ENCODE measurements at places on chromosomes 2 and 18.

- no peak for DNase-seq
Measured at GRCh38 chr2:40680547-40680946, 228.7 kb upstream of the SLC8A1 start.

GRCh38 chr18:27135504-27136207 is 49.5 kb downstream of the CHST9 start:
- DNase-seq: no peak

GRCh38 chr2:102686479-102687439 is 67.4 kb downstream of the SLC9A2 start:
- DNase-seq: no peak

DNA sequence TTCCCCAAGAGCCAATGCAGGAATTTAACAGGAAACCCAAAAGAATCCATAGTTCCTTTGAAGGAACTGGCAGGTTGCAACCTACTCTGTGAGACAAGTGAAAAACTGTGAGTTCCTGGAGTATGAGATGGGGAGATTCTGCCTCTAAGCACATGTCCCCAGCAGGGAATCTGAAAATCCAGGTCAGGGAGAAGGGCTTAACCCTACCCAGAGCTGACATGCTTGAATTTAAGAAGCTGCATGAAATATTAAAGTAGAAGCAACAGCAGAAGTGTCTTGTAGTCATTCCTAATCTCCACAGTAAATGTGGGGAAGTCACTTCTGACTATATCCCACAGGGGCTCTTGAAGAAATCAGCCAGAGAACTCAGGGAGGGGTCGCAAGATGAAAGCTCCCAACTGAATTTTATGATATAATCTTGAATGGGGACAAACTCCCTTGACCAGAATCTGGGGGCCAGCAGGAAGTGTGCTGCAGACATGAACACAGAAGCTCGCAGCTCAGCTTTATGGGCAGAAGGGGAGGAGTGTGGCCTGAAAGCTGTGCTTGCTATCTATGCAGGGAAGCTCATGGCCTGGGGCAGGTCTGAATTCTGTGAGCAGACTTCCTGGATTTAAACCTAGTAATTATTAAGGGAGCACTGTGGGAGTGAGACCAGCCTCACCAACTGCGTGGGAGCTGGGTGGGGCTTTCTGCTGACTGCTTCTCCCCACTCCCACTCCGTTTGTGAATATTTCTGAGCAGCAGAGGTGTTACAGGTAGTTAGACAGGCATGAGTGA is 184.1 kb upstream of the KYNU start:
- no peak for DNase-seq

DNA sequence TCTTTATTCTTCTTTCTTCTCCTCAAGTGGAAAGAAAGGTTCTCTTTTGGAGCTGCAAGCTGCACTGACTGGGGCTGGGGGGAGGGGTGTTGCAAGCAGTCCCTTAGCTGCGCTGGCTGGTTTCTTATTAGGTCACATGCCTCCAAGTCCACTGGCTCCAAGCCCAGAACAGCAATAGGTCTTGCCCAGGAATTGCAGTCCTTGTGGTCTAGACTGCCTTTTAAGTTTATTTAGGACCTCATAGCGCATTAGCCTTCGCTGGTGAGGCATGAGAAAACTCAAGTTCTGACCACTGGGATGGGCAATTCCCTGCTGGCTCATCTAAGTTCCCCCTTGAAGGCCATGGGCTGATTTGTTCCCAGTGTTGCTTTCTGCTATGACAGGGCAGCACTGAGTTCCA is 138.6 kb upstream of the SCN7A start:
- no peak for DNase-seq

GRCh38 chr2:1727796-1728474 is 16.4 kb downstream of the PXDN start:
- no peak for DNase-seq

DNA sequence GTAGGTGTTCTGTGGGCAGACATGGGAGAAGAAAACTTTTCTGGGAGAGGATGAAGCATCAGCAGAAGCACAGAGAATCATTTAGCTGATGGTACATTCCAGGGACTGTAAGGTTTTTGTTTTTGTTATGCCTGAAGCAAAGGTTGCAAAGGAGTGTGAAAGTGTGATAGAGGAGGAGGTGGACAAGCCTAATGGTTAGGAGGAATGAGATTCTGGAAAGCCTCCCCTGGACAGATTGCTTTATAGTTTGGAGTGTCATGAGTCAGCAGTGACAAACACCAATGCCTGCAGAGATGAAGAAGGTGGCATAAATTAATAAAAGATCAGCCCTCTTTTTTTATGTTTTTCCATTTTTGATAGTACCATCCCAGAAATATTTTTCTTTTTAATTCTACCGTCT is 171.6 kb upstream of the BOD1L2 start:
- no peak for DNase-seq

GRCh38 chr18:57741273-57741672 is 61.8 kb downstream of the ATP8B1 start:
- DNase-seq: no peak

DNA sequence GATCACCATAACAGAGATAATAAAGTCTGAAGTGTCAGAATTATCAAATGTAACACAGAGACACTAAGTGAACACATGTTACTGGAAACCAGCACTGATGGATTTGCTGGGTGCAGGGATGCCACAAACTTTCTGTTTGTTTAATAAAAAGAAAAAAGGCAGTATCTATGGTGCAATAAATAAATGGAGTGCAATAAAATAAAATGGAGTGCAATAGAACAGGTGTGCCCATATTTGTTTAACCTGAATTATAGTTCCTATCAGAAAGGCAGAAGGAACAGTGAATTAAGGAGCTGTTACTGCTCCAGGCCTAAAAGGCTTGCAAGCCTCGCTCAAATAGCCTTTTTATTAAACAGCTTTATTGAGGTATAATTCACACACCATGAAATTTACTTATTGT is 81.0 kb upstream of the KIDINS220 start:
- DNase-seq: no peak

GRCh38 chr2:141331127-141331526 is 799.7 kb downstream of the LRP1B start:
- no peak for DNase-seq

- DNase-seq: no peak
Measured at GRCh38 chr2:11748861-11749645, 2.6 kb downstream of the LPIN1 start.

- no peak for DNase-seq
Measured at GRCh38 chr2:86029873-86030272, 75.8 kb downstream of the POLR1A start.

- no peak for DNase-seq
Measured at GRCh38 chr2:175004730-175004979, 526 bp downstream of the CHN1 start.

DNA sequence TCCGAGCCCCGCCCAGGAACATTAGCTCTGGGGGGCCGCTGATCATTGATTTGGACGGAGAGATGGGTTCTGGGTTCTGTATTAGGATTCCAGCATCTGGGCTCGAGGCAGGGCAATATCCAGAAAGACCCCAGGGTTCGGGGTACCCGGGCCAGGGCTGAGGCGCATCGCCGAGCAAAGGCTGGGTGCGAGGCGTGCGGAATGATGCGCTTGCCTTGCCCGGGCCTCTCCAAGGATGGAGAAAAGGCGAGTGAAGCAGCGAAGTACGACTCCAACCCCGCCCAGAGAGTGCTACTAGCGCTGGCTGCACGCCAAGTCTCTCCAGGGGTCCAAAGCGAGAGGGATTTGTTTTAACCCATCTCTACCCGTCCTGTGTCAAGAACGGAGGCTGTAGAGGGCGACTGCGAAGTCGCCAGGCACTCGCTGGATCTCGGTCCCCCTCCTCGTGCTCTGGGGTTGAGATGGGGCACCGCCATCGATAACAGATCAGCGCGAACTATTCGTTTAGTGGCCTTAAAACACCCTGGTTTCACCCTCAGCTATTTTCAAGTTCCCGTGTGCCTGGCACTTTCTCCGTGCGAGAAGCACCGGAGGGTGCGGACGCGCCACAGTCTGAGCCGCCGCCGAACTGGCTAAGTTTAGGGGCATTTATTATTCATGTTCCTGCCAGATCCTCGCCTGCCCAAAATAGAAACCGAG is 1.9 kb downstream of the ADCYAP1 start:
- DNase-seq: peak; percentile 54
